ENCODE measurements at places on chromosomes 3 and 15. TPM values are rescaled to one million over a fixed set of nuclear protein-coding genes. Genes with fewer than 3 reads are reported as not detected.

- no peak for DNase-seq
Measured at GRCh38 chr15:90596943-90597342, 67.2 kb downstream of the CRTC3 start.

DNA sequence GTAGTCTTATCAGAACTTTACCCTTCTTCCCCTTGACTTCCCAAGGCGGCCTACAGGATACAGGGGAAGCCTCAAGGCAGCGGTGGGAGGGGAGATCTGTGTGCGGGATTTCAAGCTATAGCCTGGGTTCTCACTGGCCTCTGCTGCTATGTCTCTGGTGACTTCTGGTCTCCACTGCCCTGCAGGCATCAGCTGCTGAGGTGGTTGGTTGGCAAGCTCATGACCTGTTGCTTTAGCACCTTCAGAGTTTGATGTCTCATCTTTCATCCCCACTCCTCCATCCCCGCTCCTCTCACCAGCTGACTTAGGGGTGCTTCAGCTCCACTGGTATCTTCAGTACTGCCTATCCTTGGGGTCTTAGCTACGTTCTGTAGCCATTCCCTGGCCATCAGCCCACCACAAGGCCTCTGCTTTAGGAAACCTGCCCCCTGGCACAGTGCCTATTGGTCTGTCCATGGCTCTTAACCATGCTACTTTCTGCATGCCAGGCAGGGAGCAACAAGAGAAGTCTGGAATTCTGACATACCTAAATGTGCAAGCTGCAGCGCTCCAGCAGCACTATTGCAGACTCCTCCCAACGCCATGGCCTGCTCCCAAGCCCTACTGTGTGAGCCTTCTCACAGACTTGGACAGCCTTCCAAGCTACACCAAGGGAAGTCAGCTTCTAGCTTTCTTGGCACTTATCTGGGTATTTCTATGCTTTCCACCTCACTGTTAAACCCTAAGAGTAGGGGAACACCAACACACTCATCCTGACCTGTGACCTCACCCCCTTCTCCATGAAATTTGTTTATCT, 1.8 kb upstream of the YEATS2 start:
- no peak for DNase-seq

- DNase-seq, result no peak
Measured at GRCh38 chr15:100208921-100209603, 132.7 kb downstream of the ADAMTS17 start.

GRCh38 chr3:101120039-101120438, 126.8 kb upstream of the ABI3BP start:
- DNase-seq, result no peak

GRCh38 chr15:89858661-89859458, 34.9 kb downstream of the AP3S2 start:
- DNase-seq, result no peak

DNA sequence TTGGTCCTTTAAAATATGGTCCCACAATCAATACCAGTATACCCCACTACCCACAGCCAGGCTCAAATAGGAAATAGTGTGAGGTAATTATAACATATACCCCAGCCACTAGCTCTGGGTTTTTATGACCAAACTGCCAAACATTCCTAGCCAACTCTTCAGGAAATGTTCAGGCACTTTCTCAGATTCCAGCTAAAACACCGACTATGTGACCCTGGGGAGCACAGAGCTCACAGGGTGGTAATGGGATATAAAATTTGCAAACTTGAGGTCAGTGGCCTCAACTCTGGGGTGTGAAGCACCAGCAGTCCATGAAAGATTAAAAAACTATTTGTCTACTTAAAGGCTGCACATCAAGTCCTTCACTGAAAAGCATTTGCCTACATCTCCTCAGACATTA, 12.9 kb downstream of the FBN1 start:
- DNase-seq, result no peak

DNA sequence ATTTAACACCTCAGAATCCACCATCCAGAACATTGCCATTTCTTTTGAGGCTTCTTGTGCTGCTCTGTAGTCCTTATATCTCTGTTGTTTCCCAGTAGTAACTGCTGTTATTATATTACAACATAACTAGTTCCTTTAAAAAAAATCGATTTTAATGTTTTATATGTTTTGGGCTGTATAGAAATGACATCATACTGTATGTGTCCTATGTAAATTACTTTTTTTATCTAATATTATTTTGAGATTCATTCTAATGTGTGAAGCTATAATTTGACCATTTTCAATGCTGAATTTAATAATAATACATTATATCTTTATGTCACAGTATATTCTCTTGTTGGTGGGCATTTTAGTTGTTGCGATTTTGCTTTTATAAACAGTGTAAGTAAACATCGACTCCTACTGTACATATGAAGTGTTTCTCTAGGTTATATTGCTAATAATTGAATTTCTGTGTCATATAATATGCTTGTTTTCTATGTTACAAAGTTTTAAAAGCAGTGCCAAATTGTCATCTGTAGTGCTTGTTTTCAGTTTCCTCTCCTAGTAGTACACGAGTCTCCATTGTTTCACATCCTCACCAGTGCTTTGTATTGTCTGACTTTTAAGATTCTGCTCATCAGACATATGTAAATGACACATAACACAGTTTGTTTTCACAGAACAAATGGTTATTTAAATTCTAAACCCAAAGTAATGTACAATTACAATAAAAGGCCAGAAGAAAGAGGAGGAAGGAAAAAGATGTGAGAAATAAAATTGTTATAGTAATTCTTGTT, 172.0 kb upstream of the LRRFIP2 start:
- no peak for DNase-seq

DNA sequence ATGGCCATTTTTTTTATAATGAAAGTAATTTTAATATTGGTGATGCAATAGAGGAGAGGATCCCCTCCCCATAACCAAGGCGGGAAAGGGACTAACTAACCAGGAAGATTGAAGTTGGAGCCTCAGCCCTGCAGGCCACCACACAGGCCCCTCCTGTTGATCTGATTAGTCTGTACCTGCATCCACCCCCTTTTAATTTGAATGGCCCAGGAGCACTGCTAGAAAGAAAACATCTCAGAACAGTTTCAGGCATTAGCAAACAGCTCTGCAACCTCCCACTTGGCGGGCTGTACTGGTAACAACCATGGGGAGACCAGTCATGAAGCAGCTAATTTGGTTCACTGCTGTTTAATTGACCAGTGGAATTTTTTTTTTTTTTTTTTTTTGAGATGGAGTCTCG, 10.3 kb downstream of the CAV3 start:
- DNase-seq, result no peak

DNA sequence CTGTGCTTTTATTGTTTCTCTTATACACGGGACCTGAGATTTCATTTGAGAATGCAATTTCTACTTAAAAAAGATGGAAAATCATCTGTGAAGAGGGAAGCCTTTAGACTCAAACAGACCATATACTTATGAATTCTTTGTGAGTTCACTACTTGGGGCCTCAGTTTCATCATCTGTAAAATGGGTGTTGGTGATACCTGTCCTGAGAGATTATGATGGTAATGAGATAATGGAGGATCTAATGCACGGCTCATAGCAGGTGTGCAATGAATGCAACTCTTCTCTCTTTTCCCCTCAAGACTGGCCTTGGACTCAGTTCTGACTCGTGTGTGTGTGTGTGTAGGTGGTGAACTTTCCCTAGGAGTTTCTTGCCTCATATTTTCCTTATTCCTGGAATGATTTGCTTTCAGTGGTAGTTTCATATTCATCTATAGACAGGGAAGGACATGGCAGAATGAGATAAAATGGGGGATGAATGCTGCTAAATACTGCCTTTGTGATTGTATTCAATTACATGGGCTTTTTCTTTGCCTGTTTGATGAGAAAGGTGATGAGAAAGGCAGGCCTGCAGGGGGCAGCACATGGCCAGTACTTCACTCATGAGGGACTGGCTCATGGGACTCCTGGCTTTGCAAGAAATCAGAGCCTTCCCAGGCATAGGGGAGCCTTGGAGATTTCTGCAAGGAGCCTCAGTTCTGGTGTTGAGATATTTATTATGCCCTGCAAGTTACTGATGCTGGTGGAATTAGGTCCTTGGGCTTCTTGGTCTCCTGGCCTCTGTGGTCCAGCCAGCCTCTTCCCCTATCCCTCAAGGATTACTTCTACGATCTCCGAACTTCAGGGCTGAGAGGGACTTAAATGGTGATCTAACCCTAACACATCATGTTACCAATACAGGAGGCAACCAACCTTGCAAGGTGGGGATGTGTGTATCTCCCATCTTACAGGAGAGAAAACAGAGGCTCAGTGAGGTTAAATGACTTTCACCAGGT, 70.7 kb downstream of the RPLP1 start:
- peak; percentile 83 for DNase-seq

GRCh38 chr15:85417276-85417675, 36.9 kb downstream of the AKAP13 start:
- DNase-seq, result no peak

DNA sequence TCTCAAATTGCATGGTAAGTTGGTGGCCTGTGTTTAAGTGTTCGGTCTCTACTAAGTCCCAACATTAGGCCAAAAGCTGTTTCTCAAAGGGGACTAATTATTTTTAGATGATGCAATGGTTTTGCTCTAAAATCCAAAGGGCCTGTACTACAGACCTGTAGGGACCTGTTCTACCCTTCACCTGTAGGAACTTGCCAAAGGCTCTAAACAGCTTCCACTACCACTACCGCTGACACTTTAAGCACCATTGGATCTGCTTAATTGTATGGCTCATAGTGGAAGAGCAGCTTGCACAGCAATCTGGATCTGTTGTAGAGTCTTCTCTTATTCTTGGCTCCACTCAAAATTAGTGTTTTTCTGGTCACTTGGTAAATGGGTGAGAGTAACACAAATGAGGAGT, 346.8 kb downstream of the EPHA6 start:
- DNase-seq, result no peak

GRCh38 chr3:156317462-156318074, 197.2 kb downstream of the KCNAB1 start:
- DNase-seq, result no peak

DNA sequence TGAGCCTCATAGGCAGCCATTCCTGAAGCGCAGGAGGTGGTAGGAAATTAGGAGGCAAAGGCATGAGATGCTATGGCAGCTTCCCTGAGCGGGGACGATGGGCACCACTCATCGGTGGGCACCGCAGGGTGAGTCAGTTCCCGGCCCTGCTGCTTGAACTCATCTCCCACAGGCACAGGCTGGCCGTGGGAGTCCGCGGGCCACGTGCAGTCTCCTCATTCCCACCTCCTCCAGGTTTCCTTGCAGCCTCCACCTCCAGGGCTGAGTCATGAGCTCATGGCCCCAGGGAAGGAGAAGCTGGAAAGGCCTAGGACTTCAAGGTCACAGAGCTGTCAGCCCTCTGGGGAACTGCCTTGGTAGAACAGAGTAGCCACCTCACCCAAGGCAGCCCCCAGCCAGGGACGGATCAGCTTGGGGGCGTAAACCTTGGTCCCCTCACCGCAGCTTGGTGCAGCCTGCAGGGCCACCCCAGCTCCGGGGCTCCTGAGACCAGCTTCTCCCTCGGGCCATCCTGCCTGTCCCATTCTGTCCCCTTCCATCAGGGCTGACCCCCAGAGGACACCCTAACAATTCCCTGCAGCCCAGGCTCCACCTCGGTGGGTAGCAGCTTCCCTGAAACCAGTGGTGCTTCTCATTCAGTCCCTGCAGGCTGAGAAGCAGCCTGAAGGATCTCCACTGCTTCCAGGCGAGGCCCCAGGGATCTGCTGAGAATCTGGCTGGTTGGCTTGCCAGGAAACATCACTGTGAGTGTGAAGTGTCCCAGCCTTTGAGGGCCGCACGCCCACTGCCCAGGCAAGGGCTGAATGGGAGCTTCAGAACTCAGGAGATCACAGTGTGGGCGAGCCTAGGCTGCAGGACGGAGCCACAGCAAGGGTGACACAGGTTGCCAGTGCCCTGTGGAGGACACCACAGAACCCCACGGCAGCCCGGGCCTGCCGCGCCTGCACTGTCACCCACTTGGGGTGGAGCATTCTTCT, 150.7 kb upstream of the MEF2A start:
- no peak for DNase-seq

- no peak for DNase-seq
Measured at GRCh38 chr3:51588724-51589123, 50.2 kb downstream of the RAD54L2 start.

- DNase-seq, result no peak
Measured at GRCh38 chr3:119223511-119223910, 17.2 kb downstream of the B4GALT4 start.

The SMAD6 gene
- 11.2 TPM for total RNA-seq

The CCR2 gene
- total RNA-seq, result 0.37 TPM

The NAA80 gene
- total RNA-seq, result 9.8 TPM

The SIDT1 gene
- total RNA-seq, result 65.7 TPM

The CCK gene
- not detected for total RNA-seq

The GOLGA8H gene
- 0.47 TPM for total RNA-seq
